Right cardiac atrium (tissue), 5 donors: ENCODE measurements at places on chromosomes 16 and 17. TPM values are rescaled to one million over a fixed set of nuclear protein-coding genes. Genes with fewer than 3 reads are reported as not detected.
A peak's percentile ranks its signal among the peaks of the same experiment; 100 is the strongest.

DNA sequence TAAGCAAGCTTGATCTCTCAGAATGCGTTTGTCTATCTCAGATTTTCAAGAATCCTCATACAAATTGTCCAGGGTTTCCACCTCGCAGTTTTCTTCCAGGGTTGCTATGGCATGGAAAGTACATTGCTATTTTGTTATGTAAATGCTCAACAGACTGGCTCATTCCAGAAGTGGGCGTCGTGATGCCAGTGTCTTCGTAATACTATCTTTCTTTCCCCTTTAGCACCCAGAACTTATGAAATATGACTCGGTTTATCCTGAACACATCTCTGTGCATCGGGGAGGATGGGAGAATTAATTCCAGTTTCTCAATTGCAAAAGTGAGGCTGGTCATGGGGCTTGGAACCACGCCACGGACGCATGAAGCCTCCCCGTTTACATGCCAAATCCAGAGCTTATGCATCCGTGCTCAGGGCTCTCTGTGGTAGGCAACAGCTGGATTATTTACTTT lies 405.0 kb downstream of the WWOX start:
- DNase-seq, result peak; percentile 51

TBC1D3C gene
- total RNA-seq, result not detected

GRCh38 chr17:70855401-70856054 lies 686.2 kb downstream of the KCNJ2 start:
- no peak for DNase-seq

PIRT gene
- not detected for total RNA-seq

DNA sequence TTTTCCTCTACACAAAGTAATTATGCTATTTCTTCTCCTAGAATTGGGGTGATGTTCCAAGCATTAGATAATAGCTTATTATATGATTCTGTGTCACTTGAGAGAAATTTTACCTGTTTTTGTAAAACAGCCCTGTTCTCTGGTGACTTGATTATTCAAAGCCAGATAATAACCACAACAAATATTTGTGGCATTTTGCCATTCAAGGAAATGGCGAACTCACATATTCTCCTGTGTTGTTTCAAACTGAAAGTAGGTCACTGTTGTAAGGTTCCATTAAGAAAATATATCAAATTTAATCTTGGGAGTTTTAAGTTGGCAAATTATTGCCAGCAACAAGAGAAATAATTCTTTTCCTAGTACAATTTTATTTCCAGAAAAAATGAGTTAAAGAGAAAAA lies 124.8 kb downstream of the STXBP4 start:
- DNase-seq, result no peak

GRCh38 chr16:84922351-84923120 lies 88.8 kb downstream of the ZDHHC7 start:
- DNase-seq, result peak; percentile 76

GRCh38 chr17:39096508-39097149 lies 54.8 kb downstream of the PLXDC1 start:
- DNase-seq, result no peak

CDIPT gene
- 109 TPM for total RNA-seq

DNA sequence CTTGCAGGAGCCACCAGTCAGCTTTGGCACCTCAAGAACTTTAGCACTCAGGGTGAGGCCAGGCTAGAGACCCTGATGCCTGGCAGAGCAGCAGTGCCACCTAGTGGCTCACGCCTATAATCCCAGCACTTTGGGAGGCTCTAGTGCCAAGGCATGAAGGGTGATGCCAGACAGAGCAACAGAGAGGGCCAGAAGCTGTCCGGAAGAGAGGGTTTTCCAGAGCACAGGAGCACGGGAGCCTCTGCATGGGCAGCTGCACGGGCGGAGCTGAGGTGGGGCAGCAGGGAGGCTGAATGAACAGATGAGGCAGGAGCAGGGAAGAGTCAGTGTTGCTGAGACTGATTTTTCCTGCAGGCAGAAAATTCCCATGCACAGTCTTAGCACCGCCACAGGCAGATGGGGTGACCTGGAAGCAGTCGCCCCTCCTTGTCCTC lies 38.9 kb downstream of the MYH3 start:
- peak; percentile 58 for DNase-seq

- DNase-seq, result no peak
Observed at GRCh38 chr16:28168991-28169554, 42.7 kb downstream of the XPO6 start.

- no peak for DNase-seq
Observed at GRCh38 chr17:49041527-49041926, 44.3 kb downstream of the IGF2BP1 start.

GRCh38 chr16:54059319-54059718 lies 227.3 kb downstream of the IRX3 start:
- DNase-seq, result no peak

DNA sequence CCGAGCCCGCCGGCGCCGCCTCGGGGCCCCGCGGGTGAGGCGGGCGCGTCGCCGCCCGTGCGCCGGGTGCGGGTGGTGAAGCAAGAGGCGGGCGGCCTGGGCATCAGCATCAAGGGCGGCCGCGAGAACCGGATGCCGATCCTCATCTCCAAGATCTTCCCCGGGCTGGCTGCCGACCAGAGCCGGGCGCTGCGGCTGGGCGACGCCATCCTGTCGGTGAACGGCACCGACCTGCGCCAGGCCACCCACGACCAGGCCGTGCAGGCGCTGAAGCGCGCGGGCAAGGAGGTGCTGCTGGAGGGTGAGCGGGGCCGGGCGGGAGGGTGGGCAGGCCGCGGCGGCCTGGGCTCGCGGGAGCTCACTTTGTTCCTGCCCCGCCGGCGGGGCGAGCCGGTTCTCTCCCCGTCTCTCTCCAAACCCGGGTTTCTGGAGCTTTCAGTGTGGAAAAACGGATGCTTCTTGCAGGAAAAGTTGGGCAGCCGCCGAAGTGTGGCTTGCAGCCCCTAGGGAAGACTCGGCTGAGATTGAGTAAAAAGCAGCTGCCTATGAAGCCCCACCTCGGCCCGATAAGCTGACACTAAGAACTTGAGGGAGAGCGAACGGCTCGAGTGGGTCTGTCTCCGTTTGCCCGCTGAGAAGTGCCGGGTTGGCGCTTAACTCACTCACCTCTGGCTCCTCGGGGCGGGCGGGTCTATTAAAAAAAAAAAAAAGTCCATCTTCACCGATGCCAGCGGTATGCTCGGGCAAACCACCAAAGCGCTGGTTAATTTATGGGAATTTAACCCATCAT lies 677 bp downstream of the SNTB2 start:
- DNase-seq, result peak; percentile 84

GRCh38 chr17:19388791-19389785 lies 2.1 kb upstream of the MFAP4 start:
- no peak for DNase-seq
